ENCODE measurements at places on chromosomes 3 and 15.

DNA sequence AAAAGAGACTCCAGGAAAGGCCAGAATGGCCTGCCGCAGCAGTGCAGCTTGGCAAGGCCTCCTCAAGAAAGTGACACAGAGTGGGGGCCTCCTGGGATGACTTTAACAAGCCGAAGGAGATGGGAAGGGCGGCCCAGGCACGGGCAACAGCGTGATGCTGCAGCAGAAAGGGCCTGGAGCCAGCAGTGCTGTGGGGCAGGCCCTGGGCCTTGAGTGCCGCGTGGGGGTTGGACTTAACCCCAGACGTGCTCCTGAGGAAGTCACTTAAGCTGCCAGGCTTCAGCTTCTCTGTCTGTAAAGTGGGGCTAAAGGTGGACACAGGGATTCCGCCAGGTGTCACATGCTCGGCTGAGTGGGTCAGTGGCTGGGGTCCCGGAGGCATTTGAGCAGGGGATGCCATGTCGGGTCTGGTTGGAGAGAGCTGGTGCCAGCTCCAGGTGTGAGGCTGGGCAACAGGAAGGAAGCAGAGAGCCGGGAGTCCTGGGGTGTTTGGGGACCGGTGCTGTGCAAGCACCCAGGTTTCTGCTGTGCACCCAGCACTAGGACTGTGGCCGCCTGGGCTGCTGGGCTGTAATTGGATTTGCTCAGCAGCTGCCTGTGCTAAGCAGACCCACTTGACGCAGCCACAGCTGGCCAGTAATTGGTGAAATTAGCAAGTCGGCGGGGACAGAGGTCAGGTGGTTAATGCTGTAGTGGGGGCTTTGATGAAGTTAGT is 7.8 kb downstream of the DNAJB8 start:
- no peak for DNase-seq

GRCh38 chr3:117358717-117359314 is 649.2 kb downstream of the TUSC7 start:
- DNase-seq, result no peak

- DNase-seq, result no peak
These were observed 179.1 kb upstream of the RGMA start for GRCh38 chr15:93268066-93268465.

DNA sequence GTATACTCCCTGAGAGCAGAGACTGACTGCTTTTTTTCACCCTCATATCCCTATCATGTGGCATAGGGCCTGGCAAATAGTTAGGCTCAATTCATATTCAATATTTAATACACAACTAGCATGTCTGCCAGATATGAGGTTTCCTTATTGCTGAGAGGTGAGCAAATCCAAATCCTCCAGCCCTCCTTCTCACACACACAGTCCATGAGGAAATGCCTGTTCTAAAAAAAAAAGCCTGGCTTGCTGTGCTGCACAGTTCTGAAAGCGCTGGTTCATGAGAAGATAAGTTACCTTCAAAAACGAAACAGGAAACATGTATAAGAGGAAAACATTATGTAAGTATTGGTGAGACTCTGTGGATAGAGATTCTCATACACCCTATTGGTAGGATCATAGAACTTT is 15.5 kb upstream of the ACAP2 start:
- no peak for DNase-seq

GRCh38 chr15:93803421-93804152 is 427.8 kb upstream of the MCTP2 start:
- DNase-seq, result no peak

GRCh38 chr3:121757087-121757811 is 7.7 kb upstream of the GOLGB1 start:
- DNase-seq, result no peak

DNA sequence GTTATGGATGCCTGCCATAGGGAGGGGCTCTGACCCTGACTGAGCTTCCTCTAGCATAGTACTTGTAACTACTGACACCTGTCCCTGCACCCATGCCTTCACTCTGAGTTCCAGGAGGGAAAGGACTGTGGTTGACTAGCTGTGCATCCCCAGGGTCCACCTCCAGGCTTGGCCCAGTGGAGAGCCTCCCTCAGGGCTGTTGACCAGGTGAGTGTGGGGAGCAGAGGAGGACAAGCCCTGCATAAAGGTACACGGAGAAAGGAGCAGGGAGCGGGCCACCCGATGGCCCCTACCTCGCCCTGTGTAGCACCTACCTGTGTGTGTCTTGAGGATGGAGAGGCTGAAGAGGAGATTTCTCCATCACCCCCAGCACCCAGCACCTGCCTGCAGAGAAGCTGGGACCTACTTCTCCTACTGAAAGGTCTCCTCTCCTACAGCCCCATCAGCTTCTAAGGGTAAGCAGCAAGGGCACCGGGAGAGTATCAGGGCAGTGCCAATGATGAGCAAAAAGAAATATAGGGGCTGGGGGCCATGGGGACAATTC is 6.7 kb upstream of the LTF start:
- no peak for DNase-seq

DNA sequence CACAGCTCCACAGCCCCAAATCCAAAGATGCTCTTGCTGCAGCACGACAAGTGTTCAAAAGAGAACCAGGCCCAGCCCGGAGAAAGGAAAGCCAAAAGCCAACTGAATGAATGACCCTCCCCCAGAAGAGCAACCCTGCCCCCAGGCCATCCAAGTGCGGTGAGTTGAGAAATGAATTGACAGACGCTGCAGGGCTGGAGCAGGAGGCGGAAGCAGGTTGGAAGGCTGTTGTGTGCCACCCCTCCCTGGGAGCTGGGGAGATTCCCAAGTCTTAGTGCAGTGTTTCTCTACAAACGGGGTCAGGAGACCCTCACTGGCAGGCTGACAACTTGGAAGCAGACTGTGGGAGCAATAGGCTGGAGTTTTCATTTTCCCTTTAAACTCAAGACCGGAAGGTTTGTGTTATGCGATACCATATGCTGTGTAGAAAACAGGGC is 3.5 kb upstream of the SPTBN5 start:
- DNase-seq, result no peak

DNA sequence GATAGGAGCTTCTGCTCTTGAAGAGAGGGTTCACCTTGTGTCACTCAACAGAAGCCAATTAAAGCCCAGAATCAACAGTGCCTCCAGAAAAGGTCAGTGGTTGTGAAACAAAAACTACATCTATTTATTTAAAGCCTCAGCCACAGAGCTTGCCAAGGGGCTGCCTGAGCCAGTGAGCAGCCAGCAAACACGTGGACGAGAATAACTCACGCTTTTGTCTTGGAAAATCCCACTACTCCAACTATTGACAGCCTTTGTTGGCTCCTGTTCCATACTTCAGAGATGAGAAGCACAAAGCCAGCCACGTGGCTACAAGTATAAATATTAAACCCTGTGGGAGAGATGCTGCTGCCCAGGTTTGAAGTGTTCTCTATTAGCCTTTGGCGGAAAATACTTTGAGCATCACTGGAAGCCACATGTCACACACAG is 10.3 kb downstream of the GPR156 start:
- DNase-seq, result peak; percentile 50

GRCh38 chr3:162678941-162679340 is 1182.3 kb downstream of the OTOL1 start:
- DNase-seq, result no peak

DNA sequence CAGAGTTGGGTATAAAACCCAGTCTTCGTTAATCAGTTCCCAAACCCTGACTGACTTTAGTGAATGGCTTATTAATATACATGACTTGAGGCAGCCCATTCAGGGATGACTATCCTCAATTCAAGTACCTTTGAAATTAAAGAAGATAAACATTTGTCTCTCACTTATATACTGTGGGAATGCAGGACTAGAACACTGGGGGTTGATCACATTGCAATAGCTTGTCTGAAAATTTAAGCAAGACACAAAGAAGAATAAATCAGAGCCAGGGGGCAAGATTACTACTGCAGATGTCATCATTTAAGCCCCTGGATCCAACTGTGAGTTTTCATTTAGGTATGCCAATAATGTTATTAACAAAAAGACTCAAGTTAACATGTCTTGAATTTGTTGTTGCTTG is 647.7 kb downstream of the ZPLD1 start:
- no peak for DNase-seq

- DNase-seq, result no peak
These were observed 527.2 kb downstream of the FOXP1 start for GRCh38 chr3:71056327-71056726.

GRCh38 chr3:24601066-24601939 is 106.7 kb upstream of the THRB start:
- DNase-seq, result no peak

DNA sequence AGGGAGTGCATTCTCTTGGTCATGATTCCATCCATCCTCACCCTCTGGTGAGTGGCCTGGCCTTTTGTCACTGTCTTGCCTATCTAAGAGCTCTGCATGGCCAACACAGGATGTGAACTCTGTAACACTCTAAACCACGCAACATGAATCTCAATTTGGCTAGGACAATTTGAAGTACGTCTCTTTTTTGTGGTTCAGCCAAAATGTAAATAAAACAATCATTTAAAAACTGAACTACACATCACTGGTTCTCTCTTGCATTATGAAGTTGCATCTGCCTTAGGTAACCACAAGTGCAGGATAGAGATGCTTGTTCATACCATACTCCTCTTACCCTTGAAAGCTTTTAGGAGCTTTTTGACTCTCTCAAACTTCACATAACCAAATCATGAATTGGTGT is 27.3 kb downstream of the CCR3 start:
- no peak for DNase-seq

DNA sequence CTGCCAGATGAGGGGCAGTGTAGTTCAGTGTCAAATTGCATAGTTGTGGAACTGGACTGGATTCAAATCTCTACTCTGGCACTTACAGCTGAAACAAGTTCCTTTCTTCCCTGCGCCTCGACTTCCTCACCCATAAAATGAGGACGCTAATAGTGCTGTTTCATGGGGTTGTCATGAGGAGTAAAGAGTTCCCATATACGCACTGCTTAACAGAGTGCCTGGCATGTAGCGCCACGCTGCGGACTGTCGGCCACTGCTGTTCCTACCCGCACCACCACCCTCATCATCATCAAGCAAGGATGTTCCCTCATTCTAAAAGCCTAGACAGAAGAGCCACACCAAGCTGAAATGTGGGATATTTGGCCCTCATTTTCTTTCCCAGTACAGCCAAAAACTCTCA is 91.9 kb downstream of the CHDH start:
- no peak for DNase-seq

- no peak for DNase-seq
These were observed 6.9 kb downstream of the ISL2 start for GRCh38 chr15:76343313-76343996.

DNA sequence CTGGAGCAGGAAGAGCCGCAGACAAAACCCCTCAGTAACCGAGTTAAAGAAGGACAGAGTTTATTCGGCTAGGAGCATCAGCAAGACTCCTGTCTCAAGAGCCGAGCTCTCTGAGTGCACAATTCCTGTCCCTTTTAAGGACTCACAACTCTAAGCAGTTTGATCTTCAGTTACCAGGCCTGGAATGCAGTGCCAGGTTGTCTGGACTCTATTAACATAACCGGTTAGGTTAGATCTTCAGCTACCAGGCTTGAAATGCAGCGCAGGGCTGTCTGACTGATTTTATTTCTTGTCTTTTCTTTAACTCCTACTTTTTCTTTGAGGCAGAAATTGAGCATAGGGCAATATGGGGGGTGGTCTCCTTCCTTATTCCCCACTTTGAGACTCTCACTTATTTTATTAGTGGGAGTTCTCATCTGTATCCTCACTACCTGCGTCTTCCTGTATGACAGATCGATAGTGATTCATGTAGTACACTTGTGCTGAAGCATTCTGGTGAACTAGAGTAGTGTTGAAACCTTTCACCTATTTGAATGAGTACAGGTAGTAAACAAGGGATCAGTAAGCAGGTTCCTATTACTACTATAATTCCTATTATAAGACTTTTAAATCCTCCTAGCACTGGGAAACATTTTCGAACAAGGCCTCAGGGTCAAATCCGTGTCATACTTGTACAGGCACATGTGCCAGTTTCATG is 325.0 kb downstream of the CGGBP1 start:
- no peak for DNase-seq

- no peak for DNase-seq
These were observed 647.8 kb upstream of the ADAMTS9 start for GRCh38 chr3:65335587-65335986.

DNA sequence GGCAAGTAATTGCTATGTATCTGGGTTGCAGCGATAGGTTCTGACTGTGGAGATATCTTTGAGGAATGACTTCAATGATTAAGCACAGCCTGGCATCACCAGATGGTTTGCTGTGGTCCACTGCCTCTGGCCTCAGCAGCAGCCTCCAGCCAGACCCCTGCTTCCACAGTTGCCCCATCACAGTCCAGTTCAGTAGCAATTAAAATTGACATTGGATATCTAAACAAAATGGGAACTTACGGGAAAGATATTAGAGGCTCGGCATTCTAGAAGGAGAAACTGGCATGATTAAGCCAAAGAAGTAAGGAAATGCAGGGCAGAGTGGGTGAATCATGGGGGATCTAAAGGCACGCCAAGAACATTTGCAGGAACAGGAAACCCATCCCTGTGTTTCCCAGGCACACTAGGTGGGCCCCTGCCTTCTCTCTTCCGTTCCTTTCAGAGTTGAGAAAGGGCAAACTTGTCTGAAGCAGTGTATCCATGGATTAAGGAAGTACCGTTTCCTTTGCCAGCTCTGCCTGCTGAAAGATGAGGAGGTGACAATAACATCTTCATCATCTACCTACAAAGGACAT is 36.3 kb upstream of the SH3BP5 start:
- no peak for DNase-seq

- peak; percentile 82 for DNase-seq
These were observed 135.8 kb downstream of the CHSY1 start for GRCh38 chr15:101115786-101116680.

DNA sequence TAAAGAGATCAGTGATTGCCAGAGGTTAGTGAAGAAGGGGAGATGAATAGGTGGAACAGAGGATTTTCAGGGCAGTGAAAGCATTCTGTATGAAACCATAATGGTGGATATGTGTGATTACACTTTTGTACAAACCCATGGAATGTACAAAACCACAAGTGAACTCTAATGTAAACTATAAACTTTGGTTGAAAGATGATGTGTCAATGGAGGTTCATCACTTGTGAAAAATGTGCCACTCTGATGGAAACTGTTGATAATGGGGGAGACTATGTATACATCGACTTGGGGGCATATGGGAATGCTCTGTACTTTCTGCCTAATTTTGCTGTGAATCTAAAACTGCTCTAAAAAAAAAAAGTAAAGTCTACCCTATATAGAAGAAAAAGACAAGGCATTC is 68.7 kb upstream of the ARHGEF3 start:
- DNase-seq, result no peak

GRCh38 chr3:73432706-73433032 is 192.1 kb downstream of the PDZRN3 start:
- DNase-seq, result no peak

- no peak for DNase-seq
These were observed 47.0 kb upstream of the TFG start for GRCh38 chr3:100662113-100662823.

DNA sequence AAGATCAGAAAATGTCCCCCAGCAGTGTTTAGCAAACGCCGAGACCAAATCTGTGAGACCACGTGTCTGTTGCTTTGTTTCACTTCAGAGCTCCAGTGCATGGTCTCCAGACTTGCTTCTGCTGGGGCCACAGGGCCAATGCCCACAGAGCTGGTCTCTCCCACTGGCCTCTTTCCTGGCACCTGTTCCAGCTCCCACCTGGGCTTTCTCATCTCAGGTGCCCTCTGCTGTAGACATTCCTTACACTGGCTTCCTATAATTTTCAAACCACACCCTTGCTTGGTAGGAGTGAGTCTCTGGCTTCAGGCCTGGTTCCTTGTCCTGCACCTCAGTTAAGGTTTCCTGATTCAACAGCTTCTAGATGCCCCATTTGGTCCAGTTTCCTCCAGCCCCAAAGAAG is 243.1 kb downstream of the ADAMTS17 start:
- no peak for DNase-seq
